Suppressor macrophage treated with lipopolysaccharide for 4 hours (primary cell): ENCODE measurements at places on chromosomes 1 and 21.

DNA sequence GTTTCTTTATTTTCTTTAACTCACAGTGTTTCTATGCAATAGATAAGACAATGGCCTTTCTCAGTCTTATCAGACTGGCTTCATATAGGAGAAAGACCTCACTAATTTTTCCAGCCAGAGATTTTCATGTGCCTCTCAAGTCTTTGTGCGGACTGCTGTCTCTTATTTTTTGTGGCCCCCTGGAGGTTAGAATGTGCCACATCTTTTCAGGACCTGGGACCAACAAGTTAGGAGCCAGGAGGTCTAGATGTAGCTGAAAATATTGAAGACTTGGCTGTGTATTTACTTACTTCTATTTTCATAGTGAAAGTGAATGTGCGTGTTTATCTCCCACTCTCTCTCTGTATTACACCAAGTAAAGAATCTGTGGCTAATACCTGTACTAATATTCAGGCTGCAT lies 42.1 kb upstream of the CFHR3 start:
- DNase-seq, result no peak

DNA sequence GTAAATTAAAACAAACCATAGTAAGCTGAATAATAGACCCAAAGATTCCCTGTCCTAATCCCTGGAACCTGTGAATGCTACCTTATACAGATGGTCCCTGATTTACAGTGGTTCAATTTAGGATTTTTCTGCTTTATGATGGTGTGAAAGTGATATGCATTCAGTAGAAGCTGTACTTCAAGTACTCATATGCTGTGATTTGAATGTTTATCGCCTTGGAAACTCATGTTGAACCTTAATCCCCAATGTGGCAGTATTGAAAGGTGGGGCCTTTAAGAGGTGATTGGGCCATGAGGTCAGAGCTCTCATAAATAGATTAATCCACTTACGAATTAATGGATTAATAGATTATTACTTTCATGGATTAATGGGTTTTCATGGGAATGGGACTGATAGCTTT lies 10.6 kb upstream of the RRP15 start:
- DNase-seq, result no peak

DNA sequence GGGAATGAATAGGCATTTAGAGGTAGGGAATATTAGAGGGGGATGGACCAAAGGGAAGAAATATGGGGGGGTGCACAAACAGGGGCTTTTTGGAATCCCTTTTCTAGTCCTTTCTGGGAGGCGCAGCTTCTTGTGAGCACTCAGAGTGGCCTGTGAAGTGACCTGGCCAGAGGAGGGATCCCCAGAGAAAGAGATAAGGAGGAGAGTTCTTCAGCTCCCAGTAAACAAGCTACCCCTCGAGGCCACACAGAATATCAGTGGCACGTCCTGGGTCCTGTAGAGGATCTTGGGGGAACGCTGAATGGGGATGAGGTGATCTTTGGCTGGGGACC lies 19.4 kb downstream of the VANGL2 start:
- no peak for DNase-seq

DNA sequence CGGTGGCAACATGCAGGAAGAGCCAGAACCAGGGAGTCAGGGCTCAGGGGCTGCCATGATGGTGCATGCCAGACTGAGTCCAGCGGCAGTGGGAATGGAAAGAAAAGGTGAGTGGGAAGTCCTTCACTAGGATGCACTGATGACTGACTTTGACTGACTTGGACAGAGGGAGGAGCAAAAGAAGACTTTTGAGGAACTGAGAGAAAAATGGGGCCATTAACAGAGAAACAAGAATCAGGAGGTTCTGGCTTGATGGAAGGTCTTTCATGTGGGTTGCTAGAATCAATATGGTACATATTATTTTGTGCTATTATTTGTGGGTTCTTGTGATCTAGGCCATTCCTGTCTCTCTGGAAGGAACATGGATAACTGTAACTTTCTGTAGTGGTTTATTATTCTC lies 454.6 kb upstream of the PROX1 start:
- DNase-seq, result no peak

DNA sequence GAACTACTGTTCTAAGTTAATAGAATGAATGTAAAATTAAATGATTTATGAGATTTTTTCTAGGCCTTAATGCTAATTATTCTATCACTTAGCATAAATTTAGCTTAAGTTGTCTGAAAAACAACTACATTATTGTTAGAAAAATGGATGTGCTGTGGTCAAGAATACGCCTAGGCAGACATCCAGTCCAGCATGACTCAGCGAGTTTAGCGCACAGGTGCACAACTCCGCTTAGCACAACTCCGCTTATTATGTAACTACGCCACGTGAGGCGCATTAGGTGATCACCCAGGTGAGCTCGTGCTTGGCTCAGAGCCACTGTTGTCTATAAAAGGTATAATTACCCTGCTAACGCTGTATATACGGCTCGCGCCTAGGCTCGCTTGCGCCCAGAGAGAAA lies 1043.6 kb upstream of the ADGRL4 start:
- no peak for DNase-seq

- no peak for DNase-seq
These were observed 138.7 kb downstream of the MIS18A start for GRCh38 chr21:32140151-32140550.

GRCh38 chr1:4081806-4082711 lies 182.0 kb upstream of the C1orf174 start:
- no peak for DNase-seq

DNA sequence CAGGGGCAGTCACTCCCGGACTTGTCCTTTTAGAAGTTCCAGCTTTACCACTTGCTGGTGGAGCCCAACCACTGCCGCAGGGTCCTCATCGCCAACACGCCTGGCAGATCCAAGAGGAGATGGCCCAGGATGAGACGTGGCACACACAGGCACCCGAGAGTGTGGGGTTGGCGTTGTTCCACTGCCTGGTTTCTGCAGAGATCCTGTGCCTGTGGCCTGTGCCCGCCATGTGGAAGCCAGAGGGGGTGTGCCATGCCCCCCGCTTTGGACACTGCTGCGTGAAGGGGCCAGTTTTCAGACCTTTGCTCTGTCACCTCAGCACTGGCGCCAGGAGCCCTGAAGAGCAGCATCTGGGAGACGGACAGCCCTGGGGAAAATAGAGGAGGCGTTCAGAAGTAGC lies 10.8 kb downstream of the CD46 start:
- DNase-seq, result no peak

- DNase-seq, result no peak
These were observed 142.6 kb downstream of the SMYD3 start for GRCh38 chr1:246364415-246364941.

DNA sequence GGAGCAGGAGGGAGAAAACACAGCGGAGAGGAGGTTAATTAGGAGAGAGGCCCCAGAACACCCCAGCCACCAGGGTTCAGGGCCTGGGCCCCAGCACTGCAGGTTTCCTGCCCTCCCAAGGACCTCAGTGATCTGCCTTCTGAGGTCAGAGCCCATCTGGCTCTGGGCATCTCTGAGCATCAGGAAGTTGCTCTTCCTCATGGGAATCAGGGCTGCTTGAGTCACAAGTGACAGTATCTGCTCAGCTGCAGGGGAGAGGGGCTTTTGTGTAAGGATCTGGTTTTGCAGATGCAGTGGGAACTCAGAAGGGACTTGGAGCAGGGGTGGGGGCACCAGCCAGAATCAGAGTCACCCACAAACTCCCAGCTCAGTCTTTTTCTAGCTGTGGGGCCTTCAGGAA lies 472.1 kb downstream of the PTPRU start:
- DNase-seq, result peak; percentile 54

GRCh38 chr21:44656868-44657267 lies 864 bp upstream of the KRTAP12-3 start:
- no peak for DNase-seq

GRCh38 chr1:163084330-163084729 lies 15.2 kb downstream of the RGS4 start:
- no peak for DNase-seq

DNA sequence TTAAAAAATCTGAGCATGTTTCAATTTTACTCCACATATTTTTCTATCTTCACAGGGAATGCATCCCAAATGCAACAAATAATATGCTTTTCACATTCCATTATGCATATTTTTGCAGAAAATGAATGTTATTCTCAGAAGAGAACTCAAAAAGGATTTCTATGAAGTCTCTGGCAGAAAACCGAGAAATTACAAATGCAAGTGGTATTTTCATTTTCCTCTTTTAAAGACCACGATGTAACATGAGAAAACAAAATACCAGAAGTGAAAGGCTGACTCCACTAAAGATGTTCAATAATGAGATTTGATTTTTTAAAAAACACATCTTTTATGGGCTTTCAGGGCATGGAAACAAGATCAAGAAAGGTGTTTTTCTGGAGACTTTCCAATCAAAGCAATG lies 5.0 kb upstream of the PDC start:
- no peak for DNase-seq

DNA sequence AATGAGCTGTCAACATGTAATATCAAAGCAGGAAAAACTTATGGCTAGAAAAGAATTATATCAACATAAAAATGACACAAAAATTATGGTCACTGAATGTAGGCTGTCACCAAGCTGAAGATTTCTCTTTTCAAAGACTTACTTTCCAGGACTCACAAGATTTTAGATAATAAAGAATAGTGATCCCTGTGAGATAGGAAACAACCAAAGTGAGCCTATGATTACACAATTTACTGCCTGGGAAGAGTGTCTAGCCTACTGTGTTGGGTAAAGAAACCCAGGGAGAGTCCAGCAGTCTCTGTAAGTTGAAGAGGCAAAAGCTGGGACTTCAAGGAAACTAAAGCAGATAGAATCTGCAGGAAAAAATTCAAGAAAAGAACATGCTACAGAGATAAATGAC lies 20.2 kb upstream of the RGS1 start:
- no peak for DNase-seq

DNA sequence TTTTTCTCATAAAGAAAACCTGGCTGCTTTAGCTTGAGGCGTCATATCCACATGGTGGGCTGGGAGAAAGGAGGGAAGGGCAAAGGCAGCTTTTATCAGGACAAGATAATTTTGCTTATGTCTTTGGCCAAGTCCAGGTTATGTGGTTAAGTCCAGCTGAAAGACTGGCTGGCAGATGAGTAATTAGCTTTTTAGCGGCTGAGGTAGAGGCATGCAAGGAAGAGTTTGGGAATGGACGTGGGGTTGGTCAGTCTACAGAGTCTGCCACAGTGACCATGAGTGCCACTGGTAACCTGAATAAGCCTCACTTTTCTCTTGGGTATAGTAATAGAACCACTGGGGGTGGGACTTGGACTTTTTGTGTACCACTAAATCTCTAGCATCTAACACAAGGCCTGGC lies 39.8 kb downstream of the NEK7 start:
- DNase-seq, result no peak

- no peak for DNase-seq
These were observed 36.0 kb downstream of the GNG4 start for GRCh38 chr1:235613602-235614001.

DNA sequence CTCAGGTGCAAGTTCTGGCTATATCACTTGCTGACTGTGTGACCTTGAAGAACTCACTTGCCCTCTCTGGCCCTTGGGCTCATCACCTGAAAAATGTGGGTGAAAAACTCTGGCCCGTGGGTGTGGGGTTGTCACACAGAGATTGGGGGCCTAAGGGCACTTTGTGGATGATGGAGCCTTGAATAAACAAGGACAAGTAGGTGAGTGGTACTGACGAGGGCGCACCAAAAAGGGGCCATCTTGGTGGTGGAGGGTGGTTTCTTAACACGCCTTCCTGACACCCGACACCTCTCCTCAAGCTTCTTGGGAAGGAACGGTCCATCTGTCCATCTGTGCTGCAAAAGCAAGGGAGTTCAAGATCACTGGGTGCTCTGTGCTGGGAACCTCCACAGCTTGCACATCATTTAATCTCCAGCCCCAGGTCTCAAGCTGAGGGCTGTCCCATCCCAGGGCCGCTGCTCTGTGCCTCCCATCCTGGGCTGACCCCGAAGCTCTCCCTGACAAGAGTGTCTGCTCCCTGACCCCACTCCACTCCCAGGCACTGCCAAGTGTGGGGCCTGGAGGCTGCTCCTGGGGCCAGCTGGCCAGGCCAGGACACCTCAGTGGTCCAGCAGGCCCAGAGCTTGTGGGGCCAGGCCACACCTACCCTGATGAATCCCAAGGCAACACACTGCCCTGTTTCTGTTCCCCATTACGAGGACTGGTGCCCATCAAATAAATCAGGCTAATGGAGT lies 97.3 kb downstream of the GLIS1 start:
- DNase-seq, result no peak

DNA sequence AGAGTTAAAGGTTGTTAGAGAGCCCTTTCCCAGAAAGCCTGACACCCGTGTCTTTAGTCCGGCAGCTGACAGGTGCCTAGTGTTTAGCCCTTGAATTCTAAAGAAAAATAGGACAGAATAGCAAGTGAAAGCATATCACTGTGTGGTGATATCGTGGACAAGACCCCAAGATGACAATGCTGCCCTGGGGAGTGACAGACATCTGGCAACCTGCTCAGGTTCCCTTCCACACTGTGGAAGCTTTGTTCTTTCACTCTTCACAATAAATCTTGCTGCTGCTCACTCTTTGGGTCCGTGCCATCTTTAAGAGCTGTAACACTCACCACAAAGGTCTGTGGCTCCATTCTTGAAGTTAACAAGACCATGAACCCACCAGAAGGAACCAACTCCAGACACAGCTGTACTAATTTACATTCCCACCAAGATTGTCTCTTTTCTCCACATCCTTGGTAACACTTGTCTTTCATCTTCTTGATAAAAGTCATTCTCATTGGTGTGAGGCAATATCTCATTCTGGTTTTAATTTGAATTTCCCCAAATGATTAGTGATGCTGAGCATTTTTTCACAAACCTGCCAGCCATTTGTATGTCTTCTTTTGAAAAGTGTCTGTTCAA lies 107.6 kb upstream of the SGIP1 start:
- DNase-seq, result no peak

- DNase-seq, result peak; percentile 78
These were observed 493 bp downstream of the DISC1 start for GRCh38 chr1:231626951-231627614.

- no peak for DNase-seq
These were observed 1125.7 kb downstream of the BRINP3 start for GRCh38 chr1:189351960-189352359.

DNA sequence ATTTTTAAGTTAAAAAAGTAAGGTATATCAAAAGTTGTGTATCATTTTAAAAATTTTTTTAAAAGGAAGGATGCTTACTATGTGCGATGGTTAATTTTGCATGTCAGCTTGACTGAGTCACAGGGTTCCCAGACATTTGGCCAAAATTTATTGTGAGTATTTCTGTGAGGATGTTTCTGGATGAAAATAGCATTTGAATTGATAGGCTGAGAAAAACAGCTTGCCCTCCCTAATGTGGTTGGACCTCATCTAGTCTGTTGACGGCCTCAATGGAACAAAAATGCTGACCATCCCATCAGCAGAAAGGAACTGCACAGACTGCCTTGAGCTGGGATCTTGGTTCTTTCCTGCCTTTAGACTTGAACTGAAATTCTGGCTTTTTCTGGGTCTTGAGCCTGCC lies 724.5 kb downstream of the NCAM2 start:
- DNase-seq, result no peak

DNA sequence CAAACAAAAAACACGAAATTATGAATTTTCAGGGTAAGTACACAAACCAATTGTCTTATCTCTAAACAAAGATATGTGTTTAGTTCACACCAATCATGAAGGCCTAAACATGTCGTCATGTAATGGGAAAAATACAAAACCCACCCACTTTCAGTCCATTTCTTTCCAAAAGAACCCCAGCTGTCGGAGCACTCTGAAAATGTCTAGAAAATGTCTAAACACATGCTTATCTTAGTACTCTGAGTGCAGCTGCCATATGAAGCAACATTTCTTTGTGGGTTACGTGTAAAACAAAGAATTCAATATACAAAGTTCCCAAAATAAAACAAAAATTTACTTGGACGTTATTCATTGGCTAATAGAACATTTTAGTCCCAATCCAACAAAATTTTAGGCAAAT lies 22.7 kb downstream of the SERBP1 start:
- no peak for DNase-seq
